Frontal cortex (tissue), 4 donors: ENCODE measurements at places on chromosomes 6 and 20.

DNA sequence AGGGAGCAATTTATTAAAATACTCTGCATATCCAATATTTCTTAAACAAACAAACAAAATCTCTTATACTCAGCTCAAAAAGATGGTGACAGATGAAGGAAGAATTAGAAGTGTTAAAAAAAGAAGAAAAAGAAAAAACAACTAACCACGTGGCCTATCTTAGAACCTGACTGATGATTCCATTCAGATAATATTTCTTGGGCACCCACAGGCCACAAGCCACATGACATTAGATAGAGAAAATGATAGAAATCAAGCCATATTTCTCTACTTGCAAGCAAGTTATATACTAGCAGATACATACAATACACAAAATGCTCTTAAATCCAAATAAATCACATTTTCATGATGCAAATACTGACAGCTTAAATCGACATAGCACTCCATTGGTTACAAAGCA is 14.5 kb upstream of the RAMACL start:
- DNase-seq: no peak

DNA sequence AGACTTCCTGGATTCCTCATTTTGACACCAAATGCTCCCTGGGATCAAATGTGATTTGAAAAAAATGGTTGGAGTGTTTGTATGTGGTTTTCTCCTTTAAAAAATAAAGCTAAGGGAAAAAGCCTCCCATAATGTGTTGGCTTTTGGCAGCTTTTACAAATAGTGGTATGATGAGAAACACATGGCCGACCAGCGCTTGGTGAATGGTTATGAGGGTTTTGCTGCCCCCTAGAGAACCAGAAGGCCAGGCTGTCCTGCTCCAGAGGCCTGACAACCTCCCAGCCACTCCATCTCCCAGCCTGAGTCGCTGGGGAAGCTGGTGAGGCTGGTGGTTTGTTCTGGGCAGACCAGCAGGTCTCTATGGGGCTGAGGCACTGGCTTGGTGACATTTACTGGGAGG is 69.3 kb downstream of the CLIC5 start:
- no peak for DNase-seq

GRCh38 chr6:145968051-145968450 is 3.9 kb upstream of the SHPRH start:
- no peak for DNase-seq

DNA sequence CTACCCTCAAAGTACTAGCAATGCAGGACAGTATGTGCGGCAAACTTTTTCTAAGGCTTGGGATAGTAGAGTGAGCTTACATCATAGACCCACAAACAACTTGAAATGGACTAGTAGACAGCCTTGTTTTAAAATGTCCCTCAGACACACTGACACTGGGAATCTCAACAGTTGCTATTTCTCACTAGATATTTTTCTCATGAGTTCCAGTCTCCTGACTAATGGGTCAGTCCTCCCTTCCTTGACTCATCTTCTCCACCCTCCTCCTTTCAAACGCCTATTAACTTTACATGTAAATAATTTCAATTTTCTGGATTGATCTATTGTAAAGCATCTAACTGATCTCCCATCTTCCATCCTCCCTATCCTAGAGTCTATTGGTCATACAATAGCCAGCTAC is 308.3 kb upstream of the PREP start:
- DNase-seq: no peak

DNA sequence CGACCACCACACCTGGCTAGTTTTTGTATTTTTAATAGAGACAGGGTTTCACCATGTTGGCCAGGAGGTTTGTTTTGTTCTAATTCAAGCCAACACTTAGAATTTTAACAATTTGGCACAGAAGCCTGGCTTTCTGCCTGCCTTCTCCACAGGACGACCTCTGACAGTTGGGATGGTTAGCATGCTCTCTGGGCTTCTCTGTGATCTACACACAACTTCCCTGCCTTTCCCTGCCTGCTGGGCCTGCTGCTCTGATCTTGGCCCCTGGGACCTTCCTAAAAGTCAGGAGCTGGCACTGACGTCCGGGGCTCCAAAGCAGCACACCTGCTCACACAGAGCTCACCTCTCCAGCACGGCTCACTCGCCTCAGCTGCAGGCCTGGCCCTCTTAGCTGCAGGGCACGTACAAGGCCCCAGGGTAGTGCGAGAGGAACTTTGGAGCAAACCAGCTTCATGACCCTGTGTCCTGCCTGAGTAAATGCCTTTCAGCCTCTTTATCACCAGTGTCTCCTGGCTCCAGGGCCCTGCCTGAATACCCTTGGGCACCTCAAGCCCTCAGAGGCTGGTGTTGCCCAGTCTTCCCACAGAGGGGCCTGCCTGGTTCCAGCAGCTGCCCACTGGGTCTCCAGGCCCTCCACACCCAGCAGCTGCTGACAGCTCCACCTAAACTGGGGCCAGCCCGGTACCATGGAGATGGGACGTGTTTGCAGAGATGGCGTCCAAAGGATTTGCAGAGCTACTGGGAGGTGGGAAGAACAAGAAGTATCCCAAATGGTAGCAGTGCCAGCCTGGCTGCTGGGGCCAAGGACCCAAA is 96.0 kb downstream of the PSMB1 start:
- DNase-seq: no peak

DNA sequence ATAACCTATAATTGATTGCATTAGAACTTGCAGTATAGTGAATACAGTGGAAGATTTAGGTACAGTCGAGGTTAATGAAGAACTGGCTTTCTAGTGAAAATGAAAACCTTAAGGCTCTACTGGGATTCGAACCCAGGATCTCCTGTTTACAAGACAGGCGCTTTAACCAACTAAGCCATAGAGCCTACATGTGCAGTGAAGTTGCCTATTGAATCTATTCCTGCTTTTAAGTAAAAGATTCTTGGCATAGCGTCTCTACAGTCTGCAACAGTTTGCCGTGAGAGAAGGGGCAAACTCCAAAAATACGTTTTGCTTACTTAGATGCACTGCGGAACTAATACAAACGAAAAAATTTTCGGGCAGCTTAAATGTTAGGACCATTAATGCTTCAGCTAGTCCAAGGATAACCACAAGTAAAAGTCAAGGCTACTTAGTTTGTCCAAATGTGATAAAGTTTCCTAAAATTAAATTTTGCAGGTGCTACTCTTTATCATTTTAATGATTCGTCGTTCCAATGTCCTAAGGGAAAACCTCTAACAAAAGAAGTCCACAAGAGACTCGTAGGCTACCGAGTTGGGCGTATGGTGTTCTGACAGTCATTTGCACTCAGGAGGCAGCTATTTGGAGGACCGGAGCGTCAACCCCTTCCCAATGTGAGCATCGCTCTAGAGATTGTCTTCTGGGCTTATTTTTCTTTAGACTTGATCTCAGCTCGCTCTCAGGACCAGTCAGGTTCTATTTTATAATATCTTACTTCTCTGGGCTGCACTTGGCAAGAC is 31.3 kb upstream of the ZSCAN23 start:
- peak; percentile 22 for DNase-seq

DNA sequence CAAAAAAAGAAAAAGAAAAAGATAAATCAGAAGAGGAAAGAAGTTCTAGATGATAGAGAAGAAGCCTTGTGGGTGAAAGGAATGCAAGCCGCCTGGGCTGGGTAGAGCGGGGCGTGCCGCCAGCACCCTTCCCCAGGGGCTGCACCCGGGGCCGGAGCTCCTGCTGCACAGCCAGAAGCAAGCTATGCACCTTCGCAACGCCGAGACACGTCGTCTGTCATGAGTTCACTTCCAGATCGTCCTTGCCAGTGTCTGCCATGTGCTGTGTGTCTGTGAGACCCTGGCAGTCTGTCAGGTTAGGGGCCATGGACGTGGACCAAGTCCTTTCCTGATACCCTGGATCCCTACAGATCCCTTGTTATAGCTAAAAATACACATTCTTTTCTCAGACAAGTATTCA is 25.5 kb upstream of the ADRM1 start:
- DNase-seq: no peak

DNA sequence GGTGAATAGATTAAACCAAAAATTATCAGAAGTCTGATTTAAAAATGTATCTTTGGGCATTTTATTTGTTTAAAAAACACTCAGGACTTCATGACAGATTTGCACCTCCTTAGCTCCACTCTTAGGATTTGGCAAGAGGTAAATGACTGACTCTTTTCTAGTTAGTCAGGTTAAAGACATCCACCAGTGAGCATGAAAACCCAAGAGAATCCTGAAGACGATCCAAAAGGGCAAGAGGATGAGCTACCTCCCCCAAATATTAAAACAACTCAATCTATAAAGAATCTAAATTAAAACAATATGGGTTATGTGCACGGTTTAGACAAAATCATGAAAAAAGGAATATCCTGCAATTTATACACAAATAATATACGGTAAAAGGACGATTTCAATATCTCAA is 89.4 kb upstream of the OPRM1 start:
- no peak for DNase-seq
